ENCODE measurements at places on chromosomes 2 and 18.
A peak's percentile ranks its signal among the peaks of the same experiment; 100 is the strongest.

- DNase-seq = no peak
Measured at GRCh38 chr2:112634153-112634873, 11.4 kb upstream of the SLC20A1 start.

DNA sequence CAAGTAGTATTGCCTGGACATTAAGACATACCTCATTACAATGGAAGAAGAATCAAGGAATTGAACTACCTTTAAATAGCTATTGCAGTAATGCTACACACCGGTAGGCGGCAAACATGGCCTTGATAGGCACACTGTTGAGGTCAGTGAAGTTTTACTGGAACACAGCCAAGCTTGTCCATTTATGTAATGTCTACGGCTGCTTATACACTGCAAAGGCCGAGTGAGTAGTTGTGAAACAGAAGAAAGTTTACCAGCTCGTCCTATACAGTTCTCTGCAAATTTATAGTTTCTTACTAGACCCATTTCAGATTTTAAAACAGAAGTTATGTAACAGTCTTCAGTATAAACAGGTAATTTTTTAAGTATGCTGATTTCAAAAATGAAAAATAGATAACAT, 38.8 kb downstream of the PPP4R1 start:
- DNase-seq = peak; percentile 78

DNA sequence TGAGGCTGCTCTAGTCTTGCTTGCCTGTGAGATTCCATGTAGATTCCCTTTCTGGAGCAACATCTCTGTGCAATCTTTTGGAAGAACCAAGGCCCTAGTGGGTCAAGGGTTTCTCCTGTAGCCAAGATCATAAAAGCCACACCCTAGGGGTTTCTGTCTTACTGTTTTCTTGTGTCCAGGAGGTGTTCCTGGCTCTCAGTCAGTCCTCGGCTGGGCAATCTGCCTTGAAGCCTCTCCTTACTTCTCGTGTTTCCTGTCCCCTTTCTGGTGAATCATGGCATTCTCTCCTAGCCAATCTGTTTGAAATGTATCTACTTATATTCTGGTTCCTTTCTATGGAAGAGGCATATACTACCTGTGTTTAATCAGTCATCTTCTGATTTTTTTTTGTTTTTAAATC, 484.8 kb upstream of the UBE2E3 start:
- DNase-seq = no peak

GRCh38 chr2:61959381-61960293, 54.2 kb downstream of the COMMD1 start:
- no peak for DNase-seq

DNA sequence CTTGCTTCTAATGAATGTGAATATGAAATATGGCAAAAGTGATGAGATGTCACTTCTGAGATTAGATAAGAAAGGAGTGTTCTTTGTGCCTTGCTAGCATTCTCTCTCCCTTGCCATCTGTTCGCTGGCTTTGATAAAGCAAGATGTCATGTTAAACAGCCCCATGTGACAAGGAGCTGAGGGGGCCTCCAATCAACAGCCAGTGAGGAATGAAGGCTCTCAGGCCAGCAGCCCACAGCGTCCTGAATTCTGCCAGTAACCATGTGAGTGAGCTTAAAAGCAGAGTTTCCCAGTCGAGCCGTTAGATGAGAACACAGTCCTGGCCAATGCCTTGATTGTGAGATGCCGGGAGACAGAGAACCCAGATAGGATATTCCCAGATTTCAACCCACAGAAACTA, 198.8 kb downstream of the IRS1 start:
- no peak for DNase-seq

GRCh38 chr18:43170586-43170985, 55.1 kb upstream of the RIT2 start:
- DNase-seq = no peak

DNA sequence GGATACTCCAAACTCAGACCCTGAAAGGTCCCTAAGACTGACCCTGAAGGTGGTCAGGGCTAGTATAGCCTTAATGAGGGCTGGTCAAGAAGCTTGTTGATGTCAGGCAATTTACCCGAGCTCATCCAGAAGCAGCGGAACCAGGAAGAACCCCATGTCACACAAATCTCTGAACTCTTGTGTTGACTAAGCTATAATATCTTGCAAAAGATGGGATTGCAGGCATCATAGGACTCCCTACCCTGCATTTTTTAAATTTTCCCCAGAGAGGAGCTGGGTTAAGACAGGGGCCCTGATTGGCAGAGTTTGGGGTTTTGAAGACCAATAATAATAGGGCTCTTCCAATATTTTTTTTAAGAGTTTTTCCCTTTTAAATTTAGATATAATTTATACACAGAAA, 2.0 kb upstream of the PLEKHB2 start:
- DNase-seq = no peak

- peak; percentile 52 for DNase-seq
Measured at GRCh38 chr2:127415593-127416505, 2.4 kb upstream of the PROC start.

GRCh38 chr2:137444970-137445369, 519.3 kb upstream of the HNMT start:
- DNase-seq = no peak

GRCh38 chr2:86072271-86072858, 33.3 kb downstream of the POLR1A start:
- DNase-seq = peak; percentile 73

GRCh38 chr2:240289701-240290431, 145.6 kb upstream of the GPC1 start:
- DNase-seq = no peak

- no peak for DNase-seq
Measured at GRCh38 chr2:136801661-136802060, 36.3 kb downstream of the THSD7B start.

DNA sequence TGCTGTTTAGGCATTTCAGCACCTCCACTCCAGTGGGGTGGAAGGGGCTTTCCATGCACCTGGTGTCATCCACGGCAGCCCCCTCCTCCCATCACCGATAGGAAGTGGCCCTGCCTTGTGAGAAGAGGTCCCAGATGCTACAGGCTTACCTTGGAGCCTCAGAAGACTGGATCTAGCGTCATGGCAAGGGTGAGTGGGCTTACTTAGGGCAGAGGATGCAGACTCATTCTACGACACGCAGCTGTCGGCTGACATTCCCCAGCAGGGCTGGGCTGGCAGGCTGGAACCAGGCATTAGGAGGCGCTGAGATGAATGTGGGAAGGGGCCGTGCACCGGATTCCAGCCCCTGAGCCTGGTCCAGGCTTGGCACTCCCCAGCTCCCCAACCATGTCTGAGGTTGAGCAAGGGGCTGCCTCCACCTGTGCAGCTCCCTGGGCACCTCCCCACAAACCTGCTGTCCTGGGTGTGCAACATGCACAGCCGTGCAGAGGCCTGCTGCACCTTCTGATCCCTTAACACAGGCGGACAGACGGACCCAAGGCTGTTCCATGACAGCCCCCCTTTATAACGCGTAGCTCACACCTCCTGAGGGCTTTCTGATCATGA, 1.7 kb upstream of the PRLH start:
- DNase-seq = no peak

DNA sequence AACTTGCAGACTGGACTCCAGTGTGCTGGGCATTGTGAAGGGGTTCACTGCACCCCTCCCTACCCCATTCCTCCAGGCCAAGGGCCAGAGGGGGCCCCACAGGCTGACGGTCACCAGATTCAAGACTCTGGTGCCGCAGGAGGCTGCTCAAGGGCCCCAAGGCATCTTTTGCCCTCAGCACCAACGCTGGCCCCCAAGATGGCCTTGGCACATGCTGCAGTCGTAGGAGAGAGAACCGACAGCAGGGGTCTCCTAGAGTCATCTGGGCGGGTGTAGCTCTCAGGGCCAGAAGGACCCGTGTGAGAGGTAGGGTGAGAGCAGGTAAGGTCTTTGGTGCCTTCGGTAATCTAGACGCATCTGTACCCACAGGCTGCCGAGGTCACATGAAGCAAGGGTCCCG, 18.7 kb upstream of the ODC1 start:
- no peak for DNase-seq

DNA sequence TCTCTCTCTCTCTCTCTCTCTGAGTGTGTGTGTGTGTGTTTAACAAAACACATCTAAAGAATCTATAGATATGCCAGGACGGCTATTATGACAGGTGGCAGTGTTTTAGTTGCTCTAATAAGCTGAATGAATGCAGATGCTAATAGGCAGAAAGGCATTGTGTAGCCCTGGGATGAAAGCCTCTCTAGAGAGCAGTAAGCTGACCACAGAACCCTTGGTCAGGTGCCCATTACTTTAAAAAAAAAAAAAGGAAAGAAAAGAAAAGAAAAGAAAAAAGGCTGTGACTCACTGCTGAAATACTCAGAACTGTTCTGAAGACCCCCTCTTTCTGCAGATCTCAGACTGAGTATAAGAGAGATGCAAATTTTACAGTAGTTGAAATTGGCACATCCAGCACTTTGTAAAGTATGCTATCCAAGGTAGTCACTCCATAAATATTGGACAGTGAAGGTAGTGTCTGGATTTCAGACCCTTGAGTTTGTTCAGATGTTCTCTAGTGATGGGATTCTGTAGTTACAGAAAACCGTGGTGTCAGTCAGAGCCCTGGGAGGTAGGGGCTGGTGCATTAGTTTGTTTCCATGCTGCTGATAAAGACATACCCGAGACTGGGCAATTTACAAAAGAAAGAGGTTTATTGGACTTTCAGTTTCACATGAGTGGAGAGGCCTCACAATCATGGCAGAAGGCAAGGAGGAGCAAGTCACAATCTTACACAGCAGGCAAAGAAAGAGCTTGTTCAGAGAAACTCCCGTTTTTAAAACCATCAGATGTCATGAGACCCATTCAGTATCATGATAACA, 30.9 kb downstream of the OSBPL6 start:
- no peak for DNase-seq

GRCh38 chr2:170571612-170572011, 143.5 kb upstream of the SP5 start:
- no peak for DNase-seq

DNA sequence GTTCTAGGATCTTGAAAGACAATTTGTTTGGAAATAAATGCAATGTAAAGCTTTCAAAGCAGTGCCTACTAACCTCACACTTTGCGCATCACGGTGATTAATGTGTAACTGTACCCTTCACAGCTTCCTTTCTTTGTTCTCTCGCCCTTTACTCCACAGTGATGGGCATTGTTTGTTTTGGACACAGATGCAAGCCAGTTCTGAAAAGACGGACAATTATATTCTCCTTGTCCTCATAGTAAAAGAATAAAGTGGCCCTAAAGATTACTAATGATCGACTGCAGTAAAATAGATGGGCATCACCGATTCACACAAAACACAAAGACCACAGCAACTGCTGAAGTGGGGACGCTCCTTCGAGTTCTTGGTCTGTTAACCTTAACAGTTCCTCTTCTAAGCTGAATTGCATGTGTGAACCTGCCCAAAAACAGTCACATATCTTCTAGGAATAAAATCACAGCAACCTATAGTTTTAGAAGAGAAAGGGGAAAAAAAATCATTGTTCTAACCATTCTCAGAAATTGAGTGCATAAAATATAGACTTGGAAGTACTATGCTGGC, 7.7 kb downstream of the L3MBTL4 start:
- DNase-seq = no peak

GRCh38 chr2:70081221-70081620, 6.1 kb upstream of the PCBP1 start:
- no peak for DNase-seq

- no peak for DNase-seq
Measured at GRCh38 chr2:210432633-210433032, 43.9 kb downstream of the LANCL1 start.

GRCh38 chr2:152456262-152456661, 121.3 kb downstream of the FMNL2 start:
- DNase-seq = no peak

- DNase-seq = no peak
Measured at GRCh38 chr2:235394278-235394828, 99.5 kb upstream of the AGAP1 start.

DNA sequence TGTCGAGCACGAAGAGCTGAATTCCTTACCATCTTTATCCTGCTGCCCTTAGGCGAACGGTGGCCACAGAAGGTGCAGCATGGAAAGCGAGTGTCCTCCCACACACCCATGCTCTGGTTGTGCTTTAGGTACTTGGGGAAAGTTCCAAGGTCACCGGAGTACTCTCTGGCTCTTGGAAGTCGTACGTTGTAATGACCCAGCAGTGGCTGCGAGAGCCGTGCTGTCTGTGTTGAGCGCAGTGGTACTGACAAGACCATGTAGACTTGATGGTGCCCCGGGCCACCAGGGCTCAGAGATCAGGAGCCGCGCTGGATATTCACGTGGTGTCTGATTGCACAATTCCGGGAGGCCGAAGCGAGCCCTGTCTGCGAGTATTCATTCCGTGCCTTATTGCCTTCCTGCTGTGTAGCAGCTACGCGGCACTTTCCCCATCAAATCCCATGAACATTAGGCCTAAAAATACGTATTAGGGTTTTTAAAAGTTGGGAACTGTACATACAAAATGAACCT, 222.0 kb downstream of the ZNF516 start:
- no peak for DNase-seq

GRCh38 chr18:6257950-6258349, 156.8 kb downstream of the L3MBTL4 start:
- DNase-seq = no peak

DNA sequence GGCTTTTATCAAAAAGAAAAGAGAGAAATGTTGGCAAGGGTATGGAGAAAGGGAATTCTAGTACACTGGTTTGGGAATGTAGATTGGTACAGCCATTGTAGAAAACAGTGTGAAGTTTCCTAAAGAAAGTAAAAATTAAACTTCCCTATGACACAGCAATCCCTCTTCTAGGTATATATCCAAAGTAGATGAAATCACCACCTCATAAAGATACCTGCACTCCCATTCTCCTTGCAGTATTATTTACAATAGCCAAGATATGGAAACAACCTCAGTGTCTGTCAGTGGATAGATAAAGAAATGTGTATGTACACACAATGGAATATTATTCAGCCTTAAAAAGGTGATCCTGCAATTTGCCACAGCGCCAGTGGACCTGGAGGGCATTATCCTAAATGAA, 147.2 kb upstream of the NOSTRIN start:
- no peak for DNase-seq

- no peak for DNase-seq
Measured at GRCh38 chr2:179020156-179020750, 29.7 kb downstream of the CCDC141 start.

DNA sequence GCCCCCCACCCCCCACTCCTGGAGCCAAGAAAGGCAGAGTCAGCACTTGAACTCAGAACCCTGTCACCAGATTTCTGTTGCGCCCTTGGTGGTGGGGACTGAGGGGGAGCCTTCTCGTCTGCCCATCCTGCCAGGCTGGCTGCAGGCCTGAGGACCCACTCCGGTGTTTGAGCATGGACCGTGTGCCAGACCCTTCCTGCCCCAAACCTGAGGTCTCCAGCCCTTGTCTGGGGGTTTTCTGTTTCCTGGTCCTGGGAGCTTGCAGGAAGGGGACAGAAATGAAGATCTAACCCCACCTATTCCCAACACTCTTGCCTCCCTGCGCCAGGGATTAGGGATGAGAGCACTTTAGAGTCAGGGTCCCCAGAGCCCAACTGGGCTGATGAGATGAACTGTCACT, 190.6 kb downstream of the HAUS1 start:
- no peak for DNase-seq

DNA sequence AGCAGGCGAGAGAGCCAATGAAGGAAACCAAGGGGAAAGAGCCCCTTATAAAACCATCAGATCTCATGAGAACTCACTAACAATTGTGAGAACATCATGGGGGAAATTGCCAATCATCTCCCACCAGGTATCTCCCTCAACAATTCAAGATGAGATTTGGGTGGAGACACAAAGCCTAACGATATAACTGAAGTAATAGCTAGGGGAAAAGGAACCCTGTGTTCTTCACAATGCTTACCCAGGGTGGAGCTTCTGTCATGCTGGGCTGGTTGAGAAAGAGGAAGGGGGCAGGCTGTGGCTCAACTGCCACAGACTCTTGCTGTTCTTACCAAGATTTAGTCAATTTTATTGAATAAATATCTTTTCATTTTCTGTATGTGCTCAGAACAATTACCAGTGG, 392.1 kb upstream of the HS6ST1 start:
- no peak for DNase-seq
